SW 1271 (cell line): ENCODE measurements at places on chromosomes 11 and 22.

GRCh38 chr11:102453302-102453695, 734 bp upstream of the TMEM123 start:
- peak; percentile 52 for DNase-seq

DNA sequence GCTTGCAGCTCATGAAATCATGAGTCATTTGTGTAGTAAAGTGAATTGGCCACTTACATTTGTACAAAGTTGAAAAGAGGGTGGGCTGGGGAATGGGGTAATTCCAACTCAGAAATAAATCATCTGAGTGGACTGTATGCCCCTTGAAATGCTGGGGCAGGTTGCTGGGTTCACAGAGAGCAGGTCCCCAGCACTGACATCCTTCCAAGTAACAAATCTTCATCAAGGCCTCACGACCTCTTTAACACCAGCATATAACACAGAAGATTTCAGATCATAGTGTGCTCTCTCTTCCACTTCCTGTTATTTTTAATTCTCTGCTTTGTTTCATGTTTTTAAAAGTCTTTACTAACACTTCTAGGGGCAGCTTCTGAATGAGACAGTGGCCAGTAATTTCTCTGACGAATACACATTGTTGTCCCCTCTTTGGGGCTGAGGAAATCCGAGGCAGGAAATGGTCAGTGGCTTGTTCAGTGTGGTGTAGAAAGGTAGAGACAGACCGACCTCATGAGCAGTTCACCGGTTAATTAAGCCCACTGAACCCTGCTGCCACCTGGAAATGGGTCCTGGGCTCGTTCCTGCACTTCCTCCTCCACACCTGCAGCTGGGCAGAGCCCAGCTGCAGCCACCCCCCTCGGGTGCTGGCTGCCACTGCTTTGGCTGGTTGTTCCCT, 127.7 kb downstream of the MAML2 start:
- DNase-seq = no peak

DNA sequence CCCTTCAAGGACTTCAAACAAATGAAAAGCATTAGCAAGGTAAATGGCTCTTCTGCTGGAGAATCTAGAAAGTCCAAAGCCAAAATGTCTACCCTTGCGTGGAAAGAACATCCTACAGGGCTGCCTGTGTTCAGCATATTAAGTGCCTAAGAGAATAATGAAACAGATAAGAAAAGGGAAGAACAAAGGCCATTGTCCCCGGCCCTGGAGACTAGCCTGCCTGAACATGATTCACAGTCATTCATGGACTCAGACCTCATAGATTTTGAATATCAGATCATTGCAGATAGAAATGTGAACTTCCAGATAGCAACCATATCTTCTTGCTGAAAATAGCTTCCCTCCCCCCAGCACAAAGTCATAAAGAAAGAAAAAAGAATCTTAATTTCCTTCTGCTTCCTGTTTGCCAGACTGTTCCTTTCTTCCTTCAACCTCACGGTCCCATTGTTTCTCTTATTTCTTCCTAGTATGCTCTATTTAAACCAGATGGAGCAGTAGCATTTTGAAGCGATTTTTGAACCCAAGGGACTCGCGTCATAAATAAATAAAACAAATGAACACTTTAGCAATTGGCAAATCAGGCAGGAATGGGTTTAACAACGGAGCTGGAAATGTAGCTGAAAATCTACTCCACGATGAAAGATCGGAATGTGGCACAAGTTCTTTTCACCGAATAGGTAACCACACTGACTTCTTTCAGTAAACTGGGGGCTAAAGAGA, 408.2 kb upstream of the CCDC90B start:
- DNase-seq = no peak

GRCh38 chr11:87431392-87431791, 393.7 kb downstream of the TMEM135 start:
- no peak for DNase-seq

GRCh38 chr11:45644981-45645889, 20.2 kb downstream of the CHST1 start:
- no peak for DNase-seq

- no peak for DNase-seq
Measured at GRCh38 chr22:49689858-49690257, 137.8 kb downstream of the BRD1 start.

DNA sequence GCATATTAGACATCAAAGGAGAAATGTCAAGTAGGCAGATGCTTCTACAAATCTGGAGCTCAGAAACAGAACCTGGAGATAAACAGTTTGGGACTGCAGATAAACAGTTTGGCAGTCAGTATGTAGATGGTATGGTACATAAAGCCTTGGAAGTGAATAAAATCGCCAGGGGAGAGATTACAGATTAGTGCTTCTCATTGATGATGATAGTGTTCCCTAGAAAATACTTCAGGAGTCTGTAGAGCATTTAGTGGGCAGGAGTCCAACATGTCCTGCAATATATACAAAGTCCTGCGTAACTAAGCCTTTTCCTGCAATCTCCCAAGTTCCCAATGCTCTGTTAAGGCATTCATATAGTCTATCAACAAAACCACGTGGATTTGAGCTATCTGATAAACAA, 35.2 kb downstream of the NARS2 start:
- no peak for DNase-seq

- DNase-seq = no peak
Measured at GRCh38 chr11:134731213-134731961, 319.3 kb upstream of the B3GAT1 start.

DNA sequence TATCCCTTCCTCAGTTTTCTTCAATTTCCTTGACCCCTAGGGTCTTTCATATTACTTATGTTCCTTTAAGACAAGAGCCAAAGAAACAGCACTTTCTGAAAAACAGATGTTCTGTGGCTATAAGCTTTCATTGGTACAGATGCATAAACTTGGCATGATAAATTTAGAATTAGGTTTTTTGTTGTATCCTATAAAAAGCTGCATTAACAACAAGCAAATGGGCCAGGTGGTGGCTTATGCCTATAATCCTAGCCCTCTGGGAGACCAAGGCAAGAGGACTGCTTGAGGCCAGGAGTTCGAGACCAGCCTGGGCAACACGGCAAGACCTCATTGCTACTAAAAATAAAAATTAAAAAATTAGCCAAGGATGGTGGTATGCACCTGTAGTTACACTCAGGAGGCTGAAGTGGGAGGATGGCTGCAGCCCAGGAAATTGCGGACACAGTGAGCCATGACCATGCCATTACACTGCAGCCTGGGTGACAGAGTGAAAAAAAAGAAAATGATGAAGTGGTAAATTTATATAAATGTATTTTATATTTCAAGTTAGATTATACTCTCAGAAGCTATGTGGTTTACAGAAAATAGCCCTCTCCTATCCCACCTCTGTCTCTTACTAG, 18.3 kb downstream of the KMT5B start:
- DNase-seq = no peak

- no peak for DNase-seq
Measured at GRCh38 chr11:82092904-82093303, 640.8 kb downstream of the FAM181B start.

GRCh38 chr22:42292732-42293520, 22.5 kb upstream of the TCF20 start:
- DNase-seq = no peak

GRCh38 chr11:58731819-58732218, at the start of gene GLYAT:
GLYAT (minus strand) TSS chr11:58731943; CDS start chr11:58724496, 7,447 bp downstream.
- DNase-seq = no peak

DNA sequence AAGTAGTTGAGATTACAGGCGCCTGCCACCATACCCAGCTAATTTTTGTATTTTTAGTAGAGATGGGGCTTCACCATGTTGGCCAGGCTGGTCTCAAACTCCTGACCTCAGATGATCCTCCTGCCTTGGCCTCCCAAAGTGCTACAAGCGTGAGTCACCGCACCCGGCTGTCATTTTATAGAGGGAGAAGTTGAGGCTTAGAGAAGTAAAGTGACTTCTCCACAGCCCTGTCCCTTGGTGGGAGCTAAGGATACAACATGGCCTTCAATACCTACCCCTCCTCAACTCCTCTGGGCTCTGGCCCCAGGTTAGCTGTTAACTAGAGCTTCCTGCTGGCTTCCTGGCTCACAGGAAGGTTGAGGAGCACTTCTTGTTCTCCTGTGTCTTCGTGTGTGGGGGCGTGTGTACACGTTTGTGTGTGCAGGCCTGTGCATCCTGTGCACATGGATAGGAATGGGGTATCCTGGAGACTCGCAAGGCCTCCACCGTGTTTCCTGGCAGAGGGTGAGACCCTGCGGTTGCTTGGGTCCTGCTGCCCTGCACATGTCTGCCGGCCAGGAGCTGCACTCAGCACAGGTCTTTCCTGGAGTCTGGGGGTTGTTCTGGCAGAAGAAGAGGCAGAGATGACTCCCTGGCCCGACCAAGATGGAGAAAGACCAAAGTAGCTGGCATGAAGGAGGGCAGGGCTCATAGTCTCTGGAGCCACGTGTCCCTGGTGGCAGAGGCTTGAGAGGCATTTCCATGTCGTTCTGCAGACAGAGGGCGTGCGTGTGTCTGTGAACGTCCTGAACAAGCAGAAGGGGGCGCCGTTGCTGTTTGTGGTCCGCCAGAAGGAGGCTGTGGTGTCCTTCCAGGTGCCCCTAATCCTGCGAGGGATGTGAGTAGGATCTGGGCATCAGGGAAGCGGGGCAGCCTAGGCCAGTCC, 2.4 kb downstream of the SIDT2 start:
- no peak for DNase-seq

- DNase-seq = peak; percentile 100
Measured at GRCh38 chr11:9565822-9566560, 7.5 kb upstream of the WEE1 start.

- no peak for DNase-seq
Measured at GRCh38 chr11:30586251-30587144, at the start of gene MPPED2. MPPED2 (minus strand) TSS chr11:30586353; CDS start chr11:30580373, 5,980 bp downstream.

DNA sequence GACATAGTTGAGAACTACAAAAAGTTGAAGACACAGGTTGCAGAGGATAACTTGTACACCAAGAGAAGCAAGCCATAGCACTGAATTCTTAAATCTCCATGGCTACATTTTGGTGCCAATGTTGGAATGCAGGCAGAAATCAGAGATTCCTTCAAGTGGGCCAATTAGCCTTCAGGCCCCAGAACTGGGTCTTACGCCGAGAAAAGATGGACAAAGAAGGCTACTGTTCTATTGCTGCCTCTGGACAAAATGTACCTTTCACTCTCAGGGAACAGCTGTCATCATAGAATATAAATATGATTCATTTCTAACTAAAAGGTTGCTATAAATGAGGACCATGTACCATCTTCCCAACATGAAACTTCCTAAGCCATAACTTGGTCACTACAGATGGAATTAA, 13.7 kb downstream of the TMEM216 start:
- DNase-seq = no peak

DNA sequence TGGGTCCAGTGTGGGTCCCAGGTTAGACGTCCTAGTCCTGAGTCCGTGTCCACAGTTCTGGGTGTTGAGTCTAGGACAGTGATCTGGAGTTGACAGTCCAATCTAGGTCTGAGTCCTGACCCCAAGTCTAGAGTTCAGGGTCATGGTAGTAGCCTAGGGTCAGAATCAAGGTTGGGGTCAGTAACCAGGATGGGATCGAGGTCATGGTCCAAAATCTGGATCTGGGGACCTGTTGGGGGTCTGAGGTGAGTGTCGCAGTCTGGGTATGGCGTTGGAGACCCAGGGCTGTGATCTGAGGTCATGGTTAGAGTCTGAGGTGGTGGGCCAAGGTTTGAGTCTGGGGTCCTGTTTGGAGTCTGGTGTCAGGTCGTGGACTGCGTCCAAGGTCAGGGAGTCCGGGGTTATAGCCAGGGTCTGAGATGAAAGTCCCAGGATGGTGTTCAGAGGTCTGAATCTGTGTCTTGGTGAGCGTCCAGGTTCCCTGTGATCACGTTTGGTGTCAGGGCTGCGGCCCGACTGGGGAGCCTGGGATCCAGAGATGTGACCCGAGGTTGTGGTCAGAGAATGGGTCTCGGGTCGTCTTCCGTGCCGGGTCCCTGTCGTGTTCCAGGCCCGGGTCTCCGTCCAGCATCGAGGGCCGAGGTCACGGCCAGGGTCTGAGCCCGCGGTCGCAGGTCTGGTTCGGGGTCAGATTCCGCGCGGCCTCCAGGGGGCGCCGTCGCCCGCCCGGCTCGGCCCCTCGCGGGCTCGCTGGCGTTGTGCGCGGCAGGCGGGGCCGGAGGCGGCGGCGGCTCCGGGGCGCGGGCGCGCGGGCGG, 432 bp upstream of the GRK2 start:
- DNase-seq = no peak

DNA sequence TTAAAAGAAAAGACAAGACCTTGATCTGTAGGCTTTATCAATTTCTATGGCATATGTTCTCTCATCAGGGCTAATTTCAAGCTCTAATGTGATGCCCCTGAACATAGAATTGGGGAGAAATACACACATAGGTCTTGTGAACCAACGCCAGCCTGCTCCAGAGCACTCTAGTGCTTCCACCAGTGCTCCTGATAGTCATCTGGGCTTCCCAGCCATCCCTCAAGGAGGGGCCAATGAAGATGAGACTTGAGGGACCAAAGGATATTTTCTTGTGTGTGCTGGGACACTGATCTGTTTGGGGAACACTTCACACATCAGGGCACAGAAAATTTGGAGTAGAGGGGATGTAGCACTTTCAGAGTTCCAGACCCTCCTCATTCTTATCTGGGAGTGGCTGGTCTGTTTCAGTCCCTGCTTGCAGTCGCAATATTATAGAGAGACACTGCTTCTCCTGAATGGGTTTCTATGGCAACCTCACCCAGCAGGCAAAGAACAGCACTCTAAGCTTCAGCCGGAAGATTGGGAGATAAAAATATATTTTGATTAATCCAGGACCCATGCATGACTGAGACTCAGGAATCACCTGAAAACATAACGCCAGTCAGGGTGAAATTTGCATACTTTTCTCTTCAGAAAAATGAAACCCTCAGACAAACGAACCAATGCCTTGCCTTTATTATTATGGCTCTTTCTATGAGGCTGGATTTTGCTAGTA, 28.4 kb upstream of the SCN3B start:
- DNase-seq = no peak

- DNase-seq = no peak
Measured at GRCh38 chr11:37612146-37612545, 1014.1 kb upstream of the RAG2 start.

GRCh38 chr11:130817330-130817944, 98.8 kb downstream of the SNX19 start:
- no peak for DNase-seq

GRCh38 chr11:60966890-60967289, 4.6 kb upstream of the CD6 start:
- DNase-seq = no peak

DNA sequence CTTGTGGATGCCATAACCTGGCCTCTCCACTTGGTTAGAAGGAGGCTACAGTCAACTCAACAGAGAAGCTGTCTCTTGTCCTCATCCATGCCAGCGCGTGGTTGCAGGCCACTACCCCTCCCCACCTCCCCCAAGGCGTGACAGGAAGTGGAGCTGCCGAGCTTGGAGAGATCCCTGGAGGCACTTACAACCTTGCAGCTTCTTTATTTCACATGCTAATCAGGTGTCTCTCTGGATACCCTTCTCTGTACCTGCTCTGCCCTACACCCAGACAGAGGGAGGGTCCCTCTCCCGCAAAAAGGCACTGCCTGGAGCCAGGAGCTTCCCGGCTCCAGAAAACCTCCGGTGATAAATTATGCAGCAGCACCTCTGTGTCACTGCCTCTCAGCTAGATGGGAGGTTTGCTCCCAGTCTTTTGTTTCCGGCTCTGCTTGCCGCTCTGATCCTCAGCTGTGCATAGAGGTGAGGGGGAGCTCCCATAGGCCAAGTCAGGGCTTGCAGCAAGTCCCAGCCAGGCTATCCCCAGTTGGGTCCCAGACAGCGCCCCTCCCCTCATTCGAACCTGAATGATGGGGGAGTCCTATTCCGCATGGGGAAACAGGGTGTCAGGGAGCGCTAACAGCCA, 5.7 kb downstream of the LRP4 start:
- no peak for DNase-seq
